HepG2 (cell line): ENCODE measurements at places on chromosomes 12 and 14.

- H3K27ac ChIP-seq, result no peak overlapping the region
- H3K4me1 ChIP-seq, result peaks cover 6% of the 10 kb centered on the region; the same call in 1 of the 2 replicates
- H3K4me3 ChIP-seq, result no peak overlapping the region
- H3K27me3 ChIP-seq, result no peaks in the 10 kb centered on the region
- no peaks in the 10 kb centered on the region for H3K36me3 ChIP-seq
Measured at GRCh38 chr12:88904705-88905104, 324.4 kb upstream of the KITLG start.

- no peak overlapping the region for H3K27ac ChIP-seq
- no peak overlapping the region for H3K4me3 ChIP-seq
- H3K27me3 ChIP-seq, result no peaks in the 10 kb centered on the region; the same call in 1 of the 3 replicates
- no peaks in the 10 kb centered on the region for H3K36me3 ChIP-seq
Measured at GRCh38 chr12:76143343-76144244, 59.1 kb upstream of the NAP1L1 start.

- H3K27me3 ChIP-seq, result no peaks in the 10 kb centered on the region
- H3K36me3 ChIP-seq, result no peaks in the 10 kb centered on the region
- no peak overlapping the region for H3K27ac ChIP-seq
- no peak overlapping the region for H3K4me3 ChIP-seq
- H3K4me1 ChIP-seq, result no peaks in the 10 kb centered on the region
- no peak for DNase-seq
Measured at GRCh38 chr12:102722147-102722546, 194.9 kb downstream of the PAH start.

DNA sequence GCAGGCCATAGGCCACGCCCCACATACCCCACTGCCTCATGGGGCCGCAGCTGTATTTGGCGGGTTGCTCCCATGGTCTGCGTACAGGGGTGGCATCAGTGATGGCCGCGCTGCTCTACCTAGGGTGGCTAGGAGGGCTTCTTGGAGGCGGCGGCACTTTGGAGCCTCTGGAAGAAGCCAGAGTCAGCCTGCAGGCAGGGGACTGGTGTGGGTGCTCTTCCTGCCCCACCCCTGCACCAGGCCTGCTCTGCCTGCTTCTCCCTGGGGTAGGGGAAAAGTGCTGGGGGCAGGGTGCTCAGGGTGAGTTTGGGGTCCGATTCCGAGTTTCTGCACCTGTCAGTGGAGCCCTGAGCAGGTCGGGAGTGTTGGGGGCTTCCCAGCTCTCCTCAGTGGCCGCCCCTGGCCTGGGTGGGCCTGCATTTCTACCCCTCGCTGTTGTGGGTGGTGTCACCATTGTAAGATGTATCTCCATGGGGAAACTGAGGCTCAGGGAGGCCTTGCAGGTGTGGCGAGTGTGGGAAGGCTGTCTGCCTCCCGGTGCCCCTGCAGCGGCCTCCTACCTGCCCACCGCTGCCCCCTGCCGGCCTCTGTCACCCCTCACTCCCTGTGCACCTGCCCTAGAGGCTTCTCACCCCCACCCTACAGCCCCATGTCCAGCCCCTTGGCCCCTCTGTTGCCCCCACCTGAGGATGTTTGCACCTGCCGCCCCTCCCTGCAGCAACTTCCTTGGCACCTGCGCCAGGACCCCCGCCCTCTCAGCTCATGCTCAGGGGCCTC is 5.5 kb downstream of the CEP170B start:
- no peaks in the 10 kb centered on the region for H3K27me3 ChIP-seq
- H3K27ac ChIP-seq, result no peak overlapping the region
- no peaks in the 10 kb centered on the region for H3K36me3 ChIP-seq
- peak; percentile 21 for DNase-seq
- no peak overlapping the region for H3K4me3 ChIP-seq
- H3K4me1 ChIP-seq, result peaks cover 17% of the 10 kb centered on the region

GRCh38 chr14:31277085-31277484 is 69.5 kb upstream of the HECTD1 start:
- no peaks in the 10 kb centered on the region for H3K27me3 ChIP-seq
- no peak overlapping the region for H3K4me3 ChIP-seq
- H3K27ac ChIP-seq, result no peak overlapping the region

- no peaks in the 10 kb centered on the region for H3K27me3 ChIP-seq
- peaks cover 6% of the 10 kb centered on the region for H3K4me1 ChIP-seq
- no peaks in the 10 kb centered on the region for H3K36me3 ChIP-seq
- DNase-seq, result peak; percentile 57
- H3K27ac ChIP-seq, result no peak overlapping the region
Measured at GRCh38 chr12:65613692-65614091, 210.6 kb upstream of the HMGA2 start.

DNA sequence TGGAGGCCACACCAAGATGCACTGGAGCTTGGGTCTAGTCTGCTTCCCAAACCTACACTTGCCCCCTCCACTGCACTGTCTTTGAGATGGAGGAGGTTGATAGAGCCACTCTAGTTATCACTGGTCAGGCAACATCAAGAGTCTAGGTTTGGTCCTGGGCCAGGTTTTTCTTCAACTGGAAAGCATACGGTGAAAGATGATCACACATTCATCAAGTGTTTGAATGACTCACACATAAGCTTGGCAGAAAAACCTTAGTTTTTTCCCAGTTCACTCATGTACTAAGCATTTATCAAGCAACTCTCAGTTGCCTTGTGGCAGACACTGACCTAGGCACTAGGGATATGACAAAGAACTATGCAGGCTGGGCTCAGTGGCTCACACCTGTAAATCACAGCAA is 84.5 kb downstream of the PLEKHG3 start:
- H3K4me1 ChIP-seq, result no peaks in the 10 kb centered on the region
- DNase-seq, result no peak

DNA sequence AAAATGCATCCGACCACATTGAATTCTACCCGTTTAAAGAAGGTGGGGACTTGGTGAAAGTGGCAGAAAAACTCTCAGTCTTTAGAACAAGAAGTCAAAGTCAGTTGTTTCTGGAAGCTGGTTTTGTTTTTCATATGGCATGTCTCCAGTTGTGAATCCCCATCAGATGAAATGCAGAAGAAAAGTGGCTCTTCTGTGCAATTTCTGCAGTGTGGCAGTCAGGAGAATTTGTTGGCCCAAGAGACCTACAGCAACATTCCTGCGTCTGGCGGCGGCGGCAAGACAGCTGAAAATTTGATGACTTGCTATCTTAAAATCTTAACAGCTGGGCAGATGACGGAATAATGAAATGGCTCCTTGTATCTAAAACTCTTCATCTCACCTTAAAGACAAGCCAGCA is 201.5 kb downstream of the FOXN3 start:
- H3K4me3 ChIP-seq, result no peak overlapping the region
- no peak for DNase-seq
- no peak overlapping the region for H3K27ac ChIP-seq
- H3K36me3 ChIP-seq, result peaks cover 13% of the 10 kb centered on the region
- H3K4me1 ChIP-seq, result peaks cover 57% of the 10 kb centered on the region

DNA sequence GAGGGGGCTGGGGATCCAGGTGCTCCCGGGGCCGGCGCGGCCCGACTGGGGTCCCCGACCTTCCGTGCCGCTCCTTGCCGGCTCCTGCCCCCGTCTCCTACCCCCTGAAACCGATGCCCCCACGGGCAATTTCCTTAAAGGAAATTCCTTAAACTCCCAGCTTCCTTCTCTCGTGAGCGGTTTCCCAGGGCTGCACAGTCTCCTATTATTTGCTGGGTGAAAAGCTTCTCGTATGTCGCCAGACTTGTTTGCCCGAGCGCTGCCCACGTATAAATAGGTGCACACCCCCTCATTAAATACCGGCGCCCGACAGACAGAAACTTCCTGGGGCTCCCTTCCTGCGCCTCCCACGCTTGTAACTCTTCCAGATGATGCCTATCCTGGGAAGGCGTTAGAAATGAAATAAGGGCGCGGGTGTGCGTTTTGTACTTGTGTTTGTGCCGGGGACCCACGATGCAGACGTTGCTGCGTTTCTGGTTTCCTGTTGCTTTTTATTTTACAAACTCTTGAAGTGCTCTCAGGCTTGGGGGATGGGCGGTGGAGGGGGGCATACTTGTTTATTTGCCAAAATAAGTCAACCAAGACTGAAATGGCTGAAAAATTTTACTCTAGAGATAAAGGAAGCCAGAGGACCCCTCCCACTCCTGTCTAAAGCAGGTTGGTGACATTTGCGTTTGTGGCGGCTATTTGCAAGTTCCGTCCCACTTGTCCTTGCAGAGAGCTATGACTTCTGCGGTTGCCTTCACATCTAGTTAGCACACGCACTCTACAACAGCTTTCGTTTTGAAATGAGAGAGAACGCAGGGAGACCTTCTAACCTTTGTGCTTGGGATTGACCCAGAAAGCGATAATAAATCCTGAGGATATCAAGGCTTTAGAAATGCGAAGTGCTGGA is 1.0 kb downstream of the HIP1R start:
- DNase-seq, result peak; percentile 66
- H3K27me3 ChIP-seq, result no peaks in the 10 kb centered on the region
- no peaks in the 10 kb centered on the region for H3K36me3 ChIP-seq
- peaks cover 58% of the 10 kb centered on the region for H3K4me1 ChIP-seq
- H3K4me3 ChIP-seq, result peak overlapping the region; percentile 75
- H3K27ac ChIP-seq, result peak overlapping the region; percentile 36

DNA sequence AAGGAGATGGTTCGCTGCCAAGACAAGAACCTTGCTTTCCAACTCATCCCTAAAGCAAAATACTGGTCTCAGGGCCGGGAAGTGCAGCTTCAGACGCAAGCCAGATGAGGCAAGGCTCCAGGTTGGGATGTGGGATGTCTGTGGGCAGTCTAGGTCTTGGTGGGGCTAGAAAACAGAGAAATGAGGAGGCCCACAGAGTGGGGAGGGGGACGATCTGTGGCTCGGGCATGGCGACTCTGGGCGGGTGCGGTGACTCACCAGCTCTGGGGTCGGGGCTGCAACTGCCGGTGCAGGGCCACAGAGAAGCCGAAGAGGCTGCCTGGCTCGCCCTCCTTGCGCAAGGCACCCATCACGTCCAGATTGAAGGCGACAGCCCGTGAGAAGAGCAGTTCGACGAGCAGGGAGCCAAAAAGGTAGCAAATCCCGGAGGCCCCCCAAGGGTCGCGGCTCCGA is 459 bp downstream of the ITGA7 start:
- no peak overlapping the region for H3K27ac ChIP-seq
- no peaks in the 10 kb centered on the region for H3K36me3 ChIP-seq
- H3K4me1 ChIP-seq, result peaks cover 56% of the 10 kb centered on the region
- no peak for DNase-seq
- peaks cover 61% of the 10 kb centered on the region for H3K27me3 ChIP-seq

DNA sequence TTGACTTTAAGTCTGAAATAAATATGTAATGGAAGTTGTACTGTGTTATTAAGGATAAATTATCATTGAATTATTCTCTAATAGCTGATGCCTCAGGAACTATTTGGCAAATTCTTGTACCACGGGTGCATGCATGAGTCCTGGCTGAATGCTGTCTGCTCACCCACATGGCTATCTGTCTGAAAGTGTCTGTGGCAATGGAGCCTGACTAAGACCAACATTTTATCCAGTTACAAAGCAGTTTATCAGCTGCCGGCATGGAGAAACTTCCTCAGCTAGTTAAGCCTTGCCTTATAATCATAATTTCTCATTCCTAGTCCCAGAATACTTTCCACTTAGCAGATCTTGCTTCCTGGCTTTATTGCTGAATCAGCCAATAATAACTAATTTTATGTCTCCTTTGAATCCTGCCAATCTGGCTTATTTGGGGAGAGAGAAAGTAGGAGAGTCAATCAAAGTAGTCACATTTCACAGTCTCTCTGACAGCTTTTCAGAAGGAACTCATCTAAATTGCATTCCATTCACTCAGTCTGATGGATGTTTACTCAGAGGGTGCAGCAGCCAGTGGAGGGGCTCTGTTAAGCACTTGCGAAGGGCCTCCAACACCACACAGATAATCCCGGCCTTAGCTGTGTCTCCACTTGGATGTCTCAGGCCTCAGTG is 280.6 kb upstream of the CLEC14A start:
- H3K4me1 ChIP-seq, result peaks cover 14% of the 10 kb centered on the region
- H3K36me3 ChIP-seq, result no peaks in the 10 kb centered on the region
- no peak overlapping the region for H3K4me3 ChIP-seq
- no peak overlapping the region for H3K27ac ChIP-seq
- no peak for DNase-seq

GRCh38 chr14:25011095-25011494 is 38.9 kb downstream of the STXBP6 start:
- no peak overlapping the region for H3K27ac ChIP-seq
- no peaks in the 10 kb centered on the region for H3K27me3 ChIP-seq
- H3K4me1 ChIP-seq, result peaks cover 50% of the 10 kb centered on the region
- no peak overlapping the region for H3K4me3 ChIP-seq

DNA sequence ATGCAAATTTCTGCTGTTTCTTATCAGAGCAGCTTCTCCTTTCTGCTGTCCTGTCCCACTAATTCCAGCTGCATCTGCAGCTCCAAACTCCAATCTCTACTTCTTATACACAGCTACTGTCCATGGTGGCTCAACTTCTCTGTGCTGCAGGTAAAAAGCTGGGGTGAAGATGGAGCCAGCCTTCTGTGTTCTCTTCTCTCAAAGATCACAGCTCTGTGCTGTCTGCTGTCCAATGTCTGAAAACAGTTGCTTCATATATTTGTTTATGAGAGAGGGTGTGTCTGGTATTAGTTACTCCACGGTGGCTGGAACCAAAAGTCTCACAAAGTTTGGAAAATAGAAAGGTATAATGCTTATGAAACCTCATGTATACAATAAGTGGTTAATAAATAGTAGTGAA is 445.8 kb upstream of the TBX3 start:
- no peak overlapping the region for H3K27ac ChIP-seq
- DNase-seq, result peak; percentile 23
- no peaks in the 10 kb centered on the region for H3K36me3 ChIP-seq
- no peak overlapping the region for H3K4me3 ChIP-seq
- H3K4me1 ChIP-seq, result peaks cover 7% of the 10 kb centered on the region

- H3K36me3 ChIP-seq, result no peaks in the 10 kb centered on the region
- H3K4me3 ChIP-seq, result no peak overlapping the region
- H3K27me3 ChIP-seq, result no peaks in the 10 kb centered on the region
- DNase-seq, result no peak
- H3K27ac ChIP-seq, result no peak overlapping the region
- H3K4me1 ChIP-seq, result no peaks in the 10 kb centered on the region
Measured at GRCh38 chr12:105524961-105525360, 194.5 kb downstream of the C12orf75 start.

DNA sequence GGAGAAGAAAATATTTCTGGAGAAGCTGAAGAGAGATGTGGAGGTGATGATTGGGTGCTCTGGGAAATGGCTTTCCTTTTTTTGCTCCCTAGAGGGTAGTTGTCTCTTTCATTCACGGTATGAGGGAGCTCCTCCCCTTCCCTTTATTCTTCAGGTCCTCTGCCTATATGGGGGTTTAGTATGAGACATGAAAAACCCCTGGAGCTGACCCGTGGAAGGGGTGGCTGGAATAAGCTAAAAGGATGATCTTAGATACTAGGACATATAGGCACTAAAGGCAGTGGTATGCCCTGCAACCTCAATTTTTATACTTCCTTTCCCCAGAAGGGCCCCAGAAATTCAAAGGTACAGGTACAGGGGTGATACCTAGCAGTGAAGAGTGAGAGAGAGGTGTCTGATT is 4.2 kb upstream of the DTX3 start:
- no peak overlapping the region for H3K27ac ChIP-seq
- H3K4me1 ChIP-seq, result peaks cover 16% of the 10 kb centered on the region
- H3K36me3 ChIP-seq, result peaks cover 26% of the 10 kb centered on the region; the same call in 2 of the 3 replicates
- DNase-seq, result no peak

- H3K27ac ChIP-seq, result no peak overlapping the region
- H3K4me3 ChIP-seq, result peak overlapping the region; percentile 41; the same call in 1 of the 2 replicates
- DNase-seq, result no peak
Measured at GRCh38 chr14:100329233-100330006, 6.3 kb downstream of the SLC25A47 start.

- peaks cover 10% of the 10 kb centered on the region; the same call in 2 of the 3 replicates for H3K27me3 ChIP-seq
- no peaks in the 10 kb centered on the region for H3K36me3 ChIP-seq
Measured at GRCh38 chr14:96756745-96757144, 40.4 kb upstream of the VRK1 start.

- H3K36me3 ChIP-seq, result no peaks in the 10 kb centered on the region
- peaks cover 20% of the 10 kb centered on the region; the same call in 2 of the 3 replicates for H3K27me3 ChIP-seq
- H3K4me3 ChIP-seq, result no peak overlapping the region
- no peak for DNase-seq
- H3K27ac ChIP-seq, result no peak overlapping the region
Measured at GRCh38 chr12:123928274-123928865, 44.3 kb downstream of the CCDC92 start.
